NCI-H1105 (cell line): ENCODE measurements at places on chromosomes 7 and 10.
A peak's percentile ranks its signal among the peaks of the same experiment; 100 is the strongest.

DNA sequence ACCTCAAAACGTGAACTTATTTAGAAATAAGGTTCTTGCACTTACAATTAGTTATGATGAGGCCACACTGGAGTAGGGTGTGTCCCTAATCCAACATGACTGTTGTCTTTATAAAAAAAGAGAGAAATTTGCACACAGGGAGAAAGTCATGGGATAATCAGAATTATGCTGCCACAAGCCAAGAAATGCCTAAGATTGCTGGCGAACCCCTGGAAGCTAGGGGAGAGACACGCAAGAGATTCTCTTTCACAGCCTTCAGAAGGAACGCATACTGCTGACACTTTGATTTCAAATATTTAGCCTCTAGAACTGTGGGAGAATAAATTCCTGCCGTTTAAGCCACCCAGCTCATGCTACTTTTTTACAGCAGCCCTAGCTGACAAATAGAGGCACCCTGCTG, 138.3 kb downstream of the CCDC71L start:
- DNase-seq, result no peak

- no peak for DNase-seq
Observed at GRCh38 chr7:27193335-27194001, 6.4 kb downstream of the HOXA13 start.

- DNase-seq, result peak; percentile 10
Observed at GRCh38 chr7:28410628-28411531, 1.4 kb upstream of the CREB5 start.

DNA sequence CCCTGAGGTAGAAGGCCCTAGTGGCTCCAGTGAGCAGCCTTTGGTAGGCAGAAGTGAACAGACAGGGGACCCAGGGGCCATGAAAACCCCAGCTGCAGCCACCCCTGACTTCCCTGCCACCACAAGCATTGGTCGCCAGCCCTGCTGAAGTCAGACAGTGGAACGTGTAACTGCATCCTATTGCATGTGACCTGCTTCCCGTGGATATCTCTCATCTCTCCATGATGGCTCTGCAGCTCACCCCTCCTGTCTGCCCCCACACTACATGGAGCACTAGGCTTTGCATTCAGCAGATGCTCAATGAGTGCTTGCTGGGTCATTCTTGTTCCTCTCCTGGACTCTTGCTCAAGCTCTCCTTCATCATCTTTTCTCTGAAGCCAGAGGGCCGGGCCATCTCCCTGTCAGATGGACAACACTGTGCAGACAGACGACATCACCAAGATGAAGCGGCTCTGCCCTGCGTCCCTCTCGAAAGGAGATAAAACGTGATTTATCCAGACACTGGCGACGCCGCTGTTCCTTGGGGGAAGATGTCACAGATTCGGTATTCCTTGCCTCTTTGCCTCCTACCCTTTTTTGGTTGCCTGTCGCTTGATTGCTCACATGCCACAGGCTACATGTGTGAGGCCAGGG, 117.5 kb downstream of the SH3PXD2A start:
- no peak for DNase-seq

GRCh38 chr10:95605163-95605562, 44.0 kb upstream of the SORBS1 start:
- no peak for DNase-seq

DNA sequence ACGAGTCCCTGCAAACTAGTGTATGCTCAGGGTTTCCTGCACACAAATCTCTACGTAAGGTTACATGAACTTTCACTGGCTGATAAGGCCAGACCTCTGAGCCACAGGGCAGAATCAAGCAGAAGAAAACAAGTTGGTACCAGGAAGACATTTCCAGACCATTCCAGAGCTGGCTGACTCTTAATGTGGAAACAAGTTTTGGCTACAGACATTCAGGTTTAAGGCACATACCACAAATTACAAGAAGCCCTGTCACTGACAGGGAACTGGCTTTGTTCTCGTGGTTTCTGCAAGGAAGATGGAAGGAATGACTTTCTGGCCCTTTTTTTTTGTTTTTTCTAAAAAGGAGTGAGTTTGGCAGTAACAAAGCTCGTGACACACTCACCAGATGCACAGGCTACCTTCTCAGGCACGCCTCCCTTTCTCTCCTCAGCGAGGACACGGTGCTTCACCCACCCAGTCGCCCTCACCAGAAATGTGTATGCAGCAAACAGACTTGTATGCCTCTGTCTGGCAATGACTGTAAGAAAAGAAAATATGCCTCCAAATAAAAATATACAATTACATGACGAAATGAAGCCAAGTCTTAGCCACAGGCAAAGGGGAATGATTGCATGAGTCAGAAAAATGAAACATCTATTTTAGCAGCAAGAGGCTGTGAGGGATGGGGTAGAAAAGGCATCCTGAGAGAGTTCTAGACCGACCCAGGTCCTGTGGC, 22.6 kb downstream of the PLAC9 start:
- DNase-seq, result no peak

GRCh38 chr10:128579901-128580300, 453.7 kb upstream of the MKI67 start:
- no peak for DNase-seq

DNA sequence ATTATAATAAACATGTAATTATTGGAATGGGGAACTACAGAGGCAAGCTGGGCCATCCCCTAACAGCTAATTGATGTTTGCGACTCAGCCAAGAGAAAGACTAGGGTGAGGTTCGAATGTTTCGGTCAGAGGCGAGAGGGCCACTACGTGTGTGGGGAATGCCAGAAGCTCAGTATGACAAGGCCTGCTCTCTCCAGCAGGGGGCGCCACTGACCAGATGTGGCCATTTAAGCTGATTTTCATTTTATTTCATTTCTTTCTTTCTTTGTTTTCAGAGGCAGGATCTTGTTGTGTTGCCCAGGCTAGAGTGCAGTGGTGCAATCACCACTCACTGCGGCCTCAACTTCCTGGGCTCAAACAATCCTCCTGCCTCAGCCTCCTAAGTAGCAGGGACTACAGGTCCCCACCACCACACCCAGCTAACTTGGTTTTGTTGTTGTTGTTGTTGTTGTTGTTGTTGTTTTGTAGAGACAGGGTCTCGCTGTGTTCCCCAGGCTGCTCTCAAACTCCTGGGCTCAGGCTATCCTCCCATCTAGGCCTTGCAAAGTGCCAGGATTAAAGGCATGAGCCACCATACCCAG, 38.1 kb downstream of the TMEM130 start:
- DNase-seq, result no peak

DNA sequence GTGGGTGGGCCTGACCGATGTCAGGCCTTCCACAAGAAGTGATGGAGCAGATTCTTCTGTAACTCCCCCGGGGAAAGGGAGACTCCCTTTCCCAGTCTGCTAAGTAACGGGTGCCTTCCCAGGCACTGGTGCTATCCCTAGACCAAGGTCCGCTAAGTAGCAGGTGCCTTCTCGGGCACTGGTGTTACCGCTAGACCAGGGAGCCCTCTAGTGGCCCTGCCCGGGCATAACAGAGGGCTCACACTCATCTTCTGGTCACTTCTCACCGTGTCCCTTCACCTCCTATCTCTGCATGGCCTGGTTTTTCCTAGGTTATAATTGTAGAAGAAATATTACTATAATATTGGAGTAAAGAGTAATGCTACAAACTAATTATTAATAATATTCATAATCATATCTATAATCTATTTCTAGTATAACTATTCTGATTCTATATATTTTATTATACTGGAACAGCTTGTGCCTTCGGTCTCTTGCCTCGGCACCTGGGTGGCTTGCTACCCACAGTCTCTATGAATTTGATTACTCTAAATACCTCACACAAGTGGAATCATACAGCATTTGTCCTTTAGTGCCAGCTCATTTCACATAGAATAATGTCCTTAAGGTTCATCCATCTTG, 1378.7 kb downstream of the XPNPEP1 start:
- DNase-seq, result peak; percentile 8

DNA sequence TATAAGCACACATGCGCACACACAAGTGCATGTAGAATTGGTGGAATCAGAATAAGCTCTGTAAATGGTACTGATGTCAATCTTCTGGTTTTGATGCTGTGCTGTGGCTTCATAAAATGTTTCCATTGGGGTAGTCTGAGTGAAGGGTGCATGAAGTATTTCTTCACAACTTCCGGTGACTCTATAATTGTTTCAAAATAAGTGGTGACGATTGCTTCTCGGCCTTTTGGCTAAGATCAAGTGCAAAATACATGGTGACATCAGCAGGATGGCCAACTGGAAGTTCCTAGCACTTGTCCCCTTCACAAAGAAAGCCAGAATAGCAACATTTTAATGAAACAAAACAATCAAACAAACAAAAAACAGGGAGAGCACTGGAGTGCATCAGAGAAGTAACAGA, 41.6 kb upstream of the CAMK2B start:
- no peak for DNase-seq

GRCh38 chr7:92075455-92076158, 58.7 kb downstream of the CYP51A1 start:
- DNase-seq, result no peak

- no peak for DNase-seq
Observed at GRCh38 chr10:4648999-4649398, 177.0 kb upstream of the AKR1E2 start.

DNA sequence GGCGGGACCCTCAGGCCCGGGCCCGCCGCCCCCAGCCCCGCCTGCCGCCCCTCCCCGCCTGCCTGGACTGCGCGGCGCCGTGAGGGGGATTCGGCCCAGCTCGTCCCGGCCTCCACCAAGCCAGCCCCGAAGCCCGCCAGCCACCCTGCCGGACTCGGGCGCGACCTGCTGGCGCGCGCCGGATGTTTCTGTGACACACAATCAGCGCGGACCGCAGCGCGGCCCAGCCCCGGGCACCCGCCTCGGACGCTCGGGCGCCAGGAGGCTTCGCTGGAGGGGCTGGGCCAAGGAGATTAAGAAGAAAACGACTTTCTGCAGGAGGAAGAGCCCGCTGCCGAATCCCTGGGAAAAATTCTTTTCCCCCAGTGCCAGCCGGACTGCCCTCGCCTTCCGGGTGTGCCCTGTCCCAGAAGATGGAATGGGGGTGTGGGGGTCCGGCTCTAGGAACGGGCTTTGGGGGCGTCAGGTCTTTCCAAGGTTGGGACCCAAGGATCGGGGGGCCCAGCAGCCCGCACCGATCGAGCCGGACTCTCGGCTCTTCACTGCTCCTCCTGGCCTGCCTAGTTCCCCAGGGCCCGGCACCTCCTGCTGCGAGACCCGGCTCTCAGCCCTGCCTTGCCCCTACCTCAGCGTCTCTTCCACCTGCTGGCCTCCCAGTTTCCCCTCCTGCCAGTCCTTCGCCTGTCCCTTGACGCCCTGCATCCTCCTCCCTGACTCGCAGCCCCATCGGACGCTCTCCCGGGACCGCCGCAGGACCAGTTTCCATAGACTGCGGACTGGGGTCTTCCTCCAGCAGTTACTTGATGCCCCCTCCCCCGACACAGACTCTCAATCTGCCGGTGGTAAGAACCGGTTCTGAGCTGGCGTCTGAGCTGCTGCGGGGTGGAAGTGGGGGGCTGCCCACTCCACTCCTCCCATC, 82.7 kb downstream of the PAX2 start:
- DNase-seq, result no peak

- DNase-seq, result no peak
Observed at GRCh38 chr10:93190372-93190771, 116.7 kb downstream of the CYP26A1 start.

GRCh38 chr10:60148266-60148840, 241.3 kb downstream of the ANK3 start:
- DNase-seq, result no peak

- no peak for DNase-seq
Observed at GRCh38 chr10:32035038-32035437, 21.2 kb downstream of the KIF5B start.

DNA sequence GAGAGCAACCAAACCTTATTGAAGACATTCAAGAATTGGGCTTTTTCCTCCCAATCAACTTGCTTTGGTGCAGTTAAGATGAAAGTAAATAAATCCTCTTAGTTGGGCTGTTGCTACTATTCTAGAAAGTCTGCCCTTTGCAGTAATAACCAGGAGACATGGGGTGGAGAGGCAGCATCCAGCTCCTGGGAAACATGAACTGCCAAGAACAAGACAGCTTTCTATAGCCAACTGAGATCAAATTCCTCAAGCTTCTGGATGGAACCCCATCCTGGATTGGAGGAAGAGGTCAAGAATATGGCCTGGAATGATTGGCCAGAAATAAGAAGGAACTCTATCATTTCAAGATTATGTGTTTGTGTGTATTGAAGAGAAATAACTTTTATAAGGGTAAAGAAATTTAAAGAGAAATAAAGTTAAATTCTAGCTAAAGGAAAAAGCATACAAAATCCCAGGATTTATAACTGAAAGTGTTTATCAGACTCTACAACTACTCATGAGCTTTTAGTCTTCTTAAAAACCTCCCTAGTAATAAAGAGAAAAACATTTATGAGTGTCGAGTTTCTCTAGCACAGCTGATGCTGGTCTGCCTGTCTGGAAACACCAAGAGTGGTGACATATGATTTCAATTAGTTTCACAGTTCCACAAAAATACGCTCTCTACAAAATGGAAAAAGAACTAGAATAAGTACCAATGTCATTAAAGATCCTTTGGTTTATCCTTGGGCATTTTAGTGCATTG, 70.1 kb upstream of the COL1A2 start:
- DNase-seq, result no peak

DNA sequence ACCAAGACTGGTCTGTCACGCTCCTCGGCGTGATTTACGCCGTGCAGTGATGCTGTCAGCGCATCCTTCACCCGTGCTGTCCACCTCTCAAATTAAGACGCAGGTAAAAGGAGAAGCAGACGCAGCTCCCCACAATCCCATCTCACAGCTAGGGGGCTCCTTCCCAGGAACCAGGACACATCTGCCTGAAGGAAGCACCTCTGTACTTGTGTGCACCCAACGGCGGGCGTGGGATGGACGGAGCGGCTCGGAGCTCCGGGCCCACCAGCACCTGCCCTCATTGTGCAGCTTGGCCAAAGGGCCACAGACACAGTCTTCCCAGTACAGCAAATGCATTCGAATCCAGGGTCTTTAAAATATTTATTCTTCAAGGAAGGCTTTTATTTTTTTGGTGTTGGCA, 55.3 kb downstream of the STK32C start:
- no peak for DNase-seq

GRCh38 chr10:29980084-29980483, 79.3 kb downstream of the JCAD start:
- DNase-seq, result no peak

DNA sequence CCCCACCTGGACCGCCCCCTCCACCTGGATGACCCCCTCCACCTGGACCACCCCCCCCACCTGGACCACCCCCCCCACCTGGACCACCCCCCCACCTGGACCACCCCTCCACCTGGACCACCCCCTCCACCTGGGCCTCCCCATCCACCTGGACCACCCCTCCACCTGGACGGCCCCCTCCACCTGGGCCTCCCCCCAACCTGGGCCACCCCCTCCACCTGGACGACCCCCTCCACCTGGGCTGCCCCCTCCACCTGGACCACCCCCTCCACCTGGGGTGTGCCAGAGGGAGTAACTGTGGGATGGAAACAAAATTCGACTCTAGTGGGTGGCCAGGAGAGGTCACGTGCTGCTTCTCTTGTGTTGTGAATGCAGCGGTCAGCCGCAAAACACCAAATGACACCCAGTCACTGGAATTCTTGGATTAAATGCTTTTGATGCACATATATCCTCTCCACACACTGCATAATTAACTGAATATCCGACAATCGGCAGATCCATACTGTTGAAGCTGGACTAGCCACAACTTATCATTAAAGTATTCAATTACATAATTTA, 316.7 kb downstream of the PTPRN2 start:
- DNase-seq, result no peak
